ENCODE measurements at places on chromosomes 4 and X. TPM values are rescaled to one million over a fixed set of nuclear protein-coding genes. Genes with fewer than 3 reads are reported as not detected.

DNA sequence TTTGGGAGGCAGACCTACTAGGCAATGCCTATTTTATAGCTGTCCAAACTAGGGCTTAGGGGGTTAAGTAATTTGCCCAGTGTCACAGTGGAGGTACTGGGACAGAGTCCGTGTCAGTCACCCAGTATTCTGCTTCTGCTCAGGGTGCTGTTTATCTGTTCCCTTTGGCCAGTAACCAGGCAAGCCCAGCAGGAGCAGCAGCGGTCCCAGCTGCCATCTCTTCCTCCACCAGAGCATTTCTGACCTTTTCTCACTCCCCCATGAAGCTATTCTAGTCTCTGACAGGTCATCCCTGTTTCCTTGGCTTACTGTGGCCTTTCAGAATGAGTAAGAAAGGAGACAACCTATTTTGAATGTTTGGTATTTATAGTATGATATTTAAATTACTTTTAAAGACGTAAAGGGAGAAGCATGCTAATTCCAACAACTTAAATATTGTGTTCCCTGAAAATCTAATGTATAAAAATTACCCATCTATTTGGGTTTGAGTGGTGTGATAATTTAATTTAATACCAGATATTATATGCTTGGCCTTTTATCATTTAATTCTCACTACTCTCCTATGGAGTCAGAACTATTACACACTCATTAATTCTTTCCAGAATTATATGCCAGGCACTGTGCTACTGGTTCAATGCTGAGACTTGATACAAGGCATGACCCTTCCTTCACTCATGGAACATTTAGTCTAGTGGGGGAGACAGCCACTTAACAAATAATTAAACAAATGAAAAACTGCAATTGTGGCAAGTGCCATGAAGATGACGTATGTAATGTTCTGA lies 60.6 kb downstream of the RPS6KA3 start:
- no peak for DNase-seq

The PASD1 gene
- total RNA-seq, result not detected

The CLCN4 gene
- total RNA-seq, result 0.89 TPM

The DKK2 gene
- 8.2 TPM for total RNA-seq

Measured in GM23248 (cell line).